ENCODE measurements at places on chromosomes 6 and 20.

DNA sequence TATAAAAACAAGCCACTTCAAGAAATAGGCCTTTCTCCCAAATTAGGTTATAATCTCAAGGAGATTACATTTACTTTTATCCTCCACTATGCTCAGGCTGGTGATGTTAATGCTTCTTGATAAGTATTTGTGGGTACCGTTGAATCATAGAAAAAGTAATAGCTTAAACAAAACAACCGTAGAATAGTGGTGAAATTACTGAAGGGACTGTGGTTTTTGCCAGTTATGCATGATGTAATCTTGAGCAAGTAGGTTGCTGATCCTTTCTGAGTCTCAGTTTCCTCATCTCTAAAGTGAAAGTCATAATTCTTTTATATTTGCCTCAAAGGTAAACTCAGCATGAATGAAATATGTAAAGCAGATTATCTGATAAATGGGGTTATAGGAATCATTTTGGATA is 187.3 kb upstream of the JAG1 start:
- DNase-seq: no peak

- no peak for DNase-seq
Measured at GRCh38 chr6:13952101-13952500, 27.3 kb downstream of the RNF182 start.

- peak; percentile 18 for DNase-seq
Measured at GRCh38 chr6:131736003-131736596, 25.3 kb upstream of the CTAGE9 start.

DNA sequence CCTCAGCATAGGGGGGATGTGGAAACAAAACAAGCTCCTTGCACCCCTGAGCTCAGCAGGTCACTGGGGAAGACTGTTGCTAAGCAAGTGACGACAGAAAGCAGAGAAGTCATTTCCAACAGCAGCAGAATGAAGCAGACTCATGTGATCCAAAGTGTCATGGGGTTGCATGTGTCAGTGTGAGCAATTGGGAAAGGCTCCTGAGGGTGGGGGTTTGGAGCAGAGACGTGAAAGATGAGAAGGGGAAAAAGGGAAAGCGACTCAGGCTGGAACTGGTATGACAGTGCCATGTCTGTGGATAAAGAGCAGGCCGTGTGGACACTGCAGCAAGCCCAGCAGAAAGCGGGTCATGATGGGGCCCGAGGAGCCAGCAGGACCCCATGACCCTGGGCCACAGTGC is 363.9 kb downstream of the PREX1 start:
- no peak for DNase-seq

DNA sequence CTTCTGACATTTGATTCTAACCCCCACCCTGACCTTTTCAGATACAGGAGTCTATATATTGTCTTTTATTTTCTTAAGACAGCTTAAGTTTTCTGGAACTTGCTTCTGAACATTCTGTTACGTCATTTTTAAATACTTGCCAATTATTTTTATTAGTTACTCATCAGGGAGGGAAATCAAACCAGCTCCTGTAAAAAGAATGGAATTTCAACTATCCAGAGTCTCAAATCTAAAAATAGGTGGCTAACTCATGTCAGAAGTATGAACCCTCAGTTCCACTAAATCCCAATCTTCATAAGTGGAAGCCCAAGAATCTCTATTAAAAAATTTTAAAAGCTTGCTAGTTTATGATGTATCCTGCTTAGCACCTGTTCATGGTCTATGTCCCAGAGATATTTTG is 900.0 kb downstream of the KIF16B start:
- no peak for DNase-seq

DNA sequence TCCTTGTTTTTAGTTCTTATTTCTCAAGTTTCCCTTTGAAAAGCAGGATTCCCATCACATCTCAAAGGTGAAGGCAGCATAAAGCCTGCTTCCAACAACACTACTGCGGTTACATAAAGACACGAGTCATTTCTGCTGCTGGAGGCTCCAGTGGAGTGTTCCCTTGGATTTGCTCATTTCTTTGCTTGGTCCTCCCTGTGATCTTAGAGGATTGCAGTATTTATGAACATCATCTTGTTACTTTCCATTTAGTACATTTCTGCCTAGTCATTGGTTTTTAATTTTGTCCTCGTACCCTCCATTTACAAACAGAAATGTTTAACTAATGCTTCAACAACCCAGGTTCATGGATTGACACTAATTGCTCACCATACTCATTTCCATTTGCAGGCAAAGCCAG is 298.8 kb downstream of the ZNF217 start:
- no peak for DNase-seq

DNA sequence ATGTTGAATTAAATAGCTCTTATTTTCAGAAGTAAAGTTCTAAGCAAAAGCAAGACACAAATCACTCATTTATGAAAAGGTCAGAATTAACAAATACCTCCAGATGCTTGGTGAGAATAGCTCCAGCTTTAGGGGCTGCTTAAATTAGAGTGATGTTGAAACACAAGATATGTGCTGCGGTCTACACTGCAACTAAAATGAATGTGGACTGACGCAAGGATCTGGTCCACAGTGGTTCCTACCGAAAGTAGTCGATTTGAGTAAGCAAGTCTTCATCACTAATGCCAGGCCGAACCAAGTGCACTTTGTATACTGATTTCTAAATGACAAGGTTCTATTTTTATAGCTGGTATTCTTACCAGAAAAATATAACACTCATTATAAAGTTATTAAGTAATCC is 96.3 kb downstream of the PRDM1 start:
- no peak for DNase-seq

DNA sequence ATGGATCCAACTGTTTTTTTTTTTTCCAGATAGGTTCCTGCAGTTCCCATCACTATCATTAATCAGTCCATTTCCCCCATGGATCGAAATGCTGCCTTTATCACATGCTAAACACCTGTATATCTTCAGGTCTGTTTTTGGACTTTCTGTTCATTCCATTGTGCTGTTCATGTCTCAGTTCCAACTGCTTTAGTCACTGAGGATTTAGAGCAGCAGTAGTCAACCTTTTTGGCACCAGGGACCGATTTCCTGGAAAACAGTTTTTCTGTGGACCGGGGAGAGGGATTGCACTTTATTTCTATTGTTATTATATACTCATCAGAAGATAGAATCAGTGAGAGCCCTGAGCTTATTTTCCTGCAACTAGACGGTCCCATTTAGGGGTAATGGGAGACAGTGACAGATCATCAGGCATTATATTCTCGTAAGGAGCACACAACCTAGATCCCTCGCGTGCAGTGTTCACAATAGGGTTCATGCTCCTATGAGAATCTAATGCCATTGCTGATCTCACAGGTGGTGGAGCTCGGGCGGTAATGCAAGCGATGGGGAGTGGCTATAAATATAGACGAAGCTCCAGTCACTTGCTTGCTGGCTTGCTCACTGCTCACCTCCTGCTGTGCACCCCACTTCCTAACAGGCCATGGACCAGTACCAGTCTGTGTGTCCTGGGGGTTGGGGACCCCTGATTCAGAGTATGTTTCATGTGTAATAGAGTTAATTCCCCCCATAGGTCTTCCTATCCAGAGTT is 46.0 kb downstream of the CAP2 start:
- DNase-seq: no peak

GRCh38 chr6:44198684-44199083 is 18.0 kb upstream of the MYMX start:
- DNase-seq: no peak

DNA sequence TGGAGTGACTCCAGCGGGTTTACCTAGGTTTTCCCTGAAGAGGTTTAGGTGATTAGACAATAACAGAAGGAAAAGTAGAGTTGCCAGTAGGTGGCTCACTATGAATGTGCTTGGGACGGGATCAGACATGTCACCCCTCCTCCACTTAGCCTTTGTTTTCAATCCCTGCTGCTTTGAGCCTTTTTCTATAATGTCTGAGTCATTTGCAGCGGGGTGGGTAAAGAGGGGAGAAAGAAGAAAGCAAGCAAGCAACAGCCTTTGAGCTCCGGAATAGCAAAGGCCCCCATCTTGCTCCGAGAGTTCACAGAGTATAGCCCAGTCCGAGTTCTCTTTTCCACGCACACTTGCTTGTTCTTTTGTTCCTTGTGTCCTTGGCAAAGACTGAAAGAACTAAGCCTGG is 129.1 kb downstream of the PACRG start:
- peak; percentile 26 for DNase-seq

DNA sequence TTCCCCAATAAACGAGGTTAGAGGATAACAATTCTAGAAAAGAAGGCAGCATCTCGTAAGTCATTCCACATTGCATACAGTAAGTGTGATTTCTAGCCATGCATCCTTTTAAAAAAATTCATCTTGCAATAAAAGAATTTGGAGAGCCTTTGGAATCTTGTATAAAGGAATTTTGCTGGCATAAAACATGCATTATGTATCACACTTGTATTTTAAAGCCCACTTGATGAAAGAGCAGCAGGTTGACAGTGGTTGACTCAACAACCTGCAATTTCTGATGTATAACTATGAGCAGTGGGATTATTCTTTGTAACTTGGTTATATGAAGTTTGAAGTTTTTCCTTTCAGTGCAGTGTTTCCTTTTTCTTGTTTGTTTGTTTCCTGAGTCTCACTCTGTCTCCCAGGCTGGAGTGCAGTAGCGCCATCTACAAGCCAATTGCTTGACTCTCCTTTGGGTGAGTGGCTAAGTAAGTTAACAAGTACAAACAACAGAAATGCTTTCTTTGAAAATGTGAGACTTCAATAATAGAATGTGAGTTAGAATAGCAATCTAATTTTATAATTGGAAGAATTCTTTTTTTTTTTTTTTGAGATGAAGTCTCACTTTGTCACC is 39.9 kb downstream of the JARID2 start:
- no peak for DNase-seq

GRCh38 chr6:38498805-38499445 is 140.8 kb downstream of the BTBD9 start:
- DNase-seq: no peak

- no peak for DNase-seq
Measured at GRCh38 chr20:353166-353565, 6.3 kb downstream of the NRSN2 start.

All from nephron progenitor cell (in vitro differentiated cells).